ENCODE measurements at places on chromosomes 12 and 14. TPM values are rescaled to one million over a fixed set of nuclear protein-coding genes. Genes with fewer than 3 reads are reported as not detected.

- no peak overlapping the region for H3K4me3 ChIP-seq
- no peak overlapping the region for H3K27ac ChIP-seq
- H3K36me3 ChIP-seq: no peaks in the 10 kb centered on the region
- H3K27me3 ChIP-seq: peaks cover 98% of the 10 kb centered on the region
Measured at GRCh38 chr14:28772613-28773012, 6.0 kb downstream of the FOXG1 start.

DNA sequence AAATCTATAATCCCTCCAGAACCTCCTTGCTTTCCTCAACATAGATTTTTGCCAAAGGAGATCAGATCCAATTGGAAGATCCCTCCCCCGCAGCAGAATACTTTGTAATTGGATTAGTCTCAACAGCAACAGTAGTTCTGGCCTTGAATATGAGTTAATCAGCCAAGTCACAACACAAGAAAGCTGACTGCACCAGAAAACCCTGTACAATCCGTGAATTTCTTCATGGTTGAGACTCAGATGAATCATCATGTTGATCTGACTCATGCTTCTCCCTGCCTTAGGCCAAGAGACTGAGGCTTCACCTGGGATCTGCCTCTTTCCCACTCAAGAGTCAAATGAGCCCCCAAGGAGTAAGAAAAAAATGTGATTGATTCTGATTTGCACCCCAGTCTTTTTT is 3.0 kb upstream of the METTL17 start:
- H3K4me1 ChIP-seq: peaks cover 26% of the 10 kb centered on the region
- DNase-seq: no peak
- H3K36me3 ChIP-seq: peaks cover 6% of the 10 kb centered on the region
- H3K27ac ChIP-seq: no peak overlapping the region
- no peaks in the 10 kb centered on the region for H3K27me3 ChIP-seq

CMA1 gene
- total RNA-seq: 2.4 TPM

GRCh38 chr12:130158754-130159059 is 3.6 kb upstream of the FZD10 start:
- no peak overlapping the region for H3K27ac ChIP-seq
- DNase-seq: no peak
- peaks cover 19% of the 10 kb centered on the region for H3K4me1 ChIP-seq
- no peaks in the 10 kb centered on the region for H3K36me3 ChIP-seq

DNA sequence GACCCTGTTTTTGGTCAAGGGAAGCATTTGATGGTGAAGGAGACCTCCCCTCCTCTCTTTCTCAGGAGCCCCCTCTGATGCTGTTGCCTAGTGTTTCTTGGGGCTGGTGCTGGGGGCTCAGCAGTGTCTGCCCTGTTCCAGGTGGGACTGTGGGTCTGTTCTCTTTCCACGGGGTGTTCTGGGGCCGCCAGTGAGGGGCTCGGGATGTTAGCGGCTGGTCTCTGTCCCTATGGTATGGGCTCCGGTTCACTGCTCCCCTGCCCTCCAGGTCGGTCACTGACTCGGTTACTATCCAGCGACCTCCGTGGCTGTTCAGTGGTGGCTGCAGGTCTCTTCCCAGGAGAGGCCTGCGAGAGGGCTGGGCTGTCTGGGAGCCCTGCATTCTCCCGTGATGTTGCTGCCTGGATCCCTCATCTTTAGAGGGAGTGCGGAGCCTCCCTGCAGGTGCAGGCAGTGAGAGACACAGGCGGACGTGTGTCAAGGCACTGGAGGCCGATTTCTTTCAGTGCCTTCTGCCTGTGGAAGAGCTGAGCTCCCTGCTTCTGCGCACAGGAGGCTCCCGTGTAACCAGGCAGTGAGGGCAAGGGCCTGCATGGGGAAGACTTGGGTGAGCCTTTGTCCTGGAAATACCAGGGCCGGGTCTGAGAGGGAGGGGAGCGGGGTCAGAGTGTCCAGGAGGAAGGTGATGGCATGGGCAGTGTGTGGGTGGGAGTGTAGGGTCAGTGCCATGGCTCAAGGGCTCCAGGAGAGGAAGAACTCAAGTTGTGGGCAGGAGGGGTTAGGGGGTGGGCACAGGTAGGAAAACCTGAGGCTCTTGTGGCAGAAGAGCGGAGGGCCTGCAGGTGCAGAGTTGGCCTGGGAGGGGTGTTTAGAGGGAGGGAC is 362.6 kb downstream of the TMEM121 start:
- peak; percentile 12 for DNase-seq
- H3K27me3 ChIP-seq: no peaks in the 10 kb centered on the region
- no peak overlapping the region for H3K4me3 ChIP-seq
- no peaks in the 10 kb centered on the region for H3K36me3 ChIP-seq

DNA sequence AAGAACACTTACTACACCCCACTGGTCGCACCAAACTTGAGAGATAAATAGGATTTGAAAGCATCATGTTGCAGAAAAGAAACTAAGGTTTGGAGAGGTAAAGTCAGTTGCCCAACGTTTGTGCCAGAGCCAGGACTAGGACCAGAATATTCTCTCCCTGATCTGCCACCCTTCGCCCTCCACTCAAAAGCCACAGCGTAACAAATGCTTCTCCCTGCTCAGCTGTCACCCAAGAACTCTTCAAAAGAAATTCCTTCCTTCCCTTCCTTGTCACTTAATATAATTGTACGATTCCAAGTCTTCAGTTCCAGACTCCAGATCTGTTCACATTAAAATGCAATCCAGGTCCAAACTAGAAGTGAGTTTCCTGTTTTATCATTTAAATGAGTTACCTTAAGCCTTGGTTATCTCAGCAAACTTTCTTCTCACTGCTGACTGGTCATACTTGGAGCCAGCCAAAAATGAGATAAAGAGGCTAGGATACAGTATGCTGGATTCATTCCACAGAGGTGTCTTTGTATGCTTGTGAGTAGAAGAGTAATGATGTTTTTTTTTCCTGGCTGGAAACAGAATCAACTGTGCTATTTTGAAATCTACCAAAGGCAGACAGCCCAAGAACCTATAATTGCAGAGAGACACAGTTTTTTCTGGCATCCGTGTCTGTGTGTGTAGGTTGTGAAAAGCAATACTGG is 12.8 kb upstream of the PPFIBP1 start:
- H3K36me3 ChIP-seq: no peaks in the 10 kb centered on the region
- H3K4me1 ChIP-seq: peaks cover 7% of the 10 kb centered on the region
- H3K4me3 ChIP-seq: no peak overlapping the region
- no peak overlapping the region for H3K27ac ChIP-seq

SPTB gene
- total RNA-seq: 2.5 TPM

DNA sequence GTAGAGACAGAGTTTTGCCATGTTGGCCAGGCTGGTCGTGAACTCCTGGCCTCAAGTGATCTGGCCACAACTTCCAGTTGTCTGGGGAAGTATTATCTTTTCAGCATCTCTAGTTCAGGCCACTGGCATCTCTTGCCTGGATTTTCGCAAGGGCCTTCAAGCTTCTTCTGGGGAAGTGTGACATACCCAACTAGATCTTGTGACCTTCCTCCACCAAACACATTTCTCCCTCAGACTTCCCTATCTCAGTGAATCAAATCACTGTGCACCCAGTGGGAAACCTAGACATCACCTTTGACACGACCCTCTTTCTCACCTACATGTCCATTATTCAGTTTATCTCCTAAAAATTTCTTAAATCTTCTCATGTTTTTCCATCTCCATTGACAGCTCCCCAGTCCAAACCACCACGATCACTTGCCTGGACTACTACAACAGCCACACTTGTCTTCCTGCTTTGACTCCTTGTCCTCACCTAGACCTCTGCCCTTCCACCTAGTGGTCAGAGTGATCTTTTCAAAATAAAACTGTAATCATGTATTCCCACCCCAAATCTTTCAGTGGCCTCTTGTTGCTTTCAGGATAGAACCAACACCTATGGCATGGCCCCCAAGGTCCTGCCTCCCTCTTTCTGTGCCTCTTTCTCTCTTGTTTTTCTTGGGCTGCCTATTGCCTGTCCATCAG is 3.3 kb downstream of the EEF1AKMT3 start:
- no peak for DNase-seq
- H3K4me1 ChIP-seq: peaks cover 22% of the 10 kb centered on the region
- no peak overlapping the region for H3K27ac ChIP-seq
- H3K27me3 ChIP-seq: no peaks in the 10 kb centered on the region
- H3K36me3 ChIP-seq: peaks cover 10% of the 10 kb centered on the region

FOXN4 gene
- not detected for total RNA-seq

- H3K36me3 ChIP-seq: no peaks in the 10 kb centered on the region
- H3K27ac ChIP-seq: no peak overlapping the region
- H3K4me3 ChIP-seq: no peak overlapping the region
- no peaks in the 10 kb centered on the region for H3K4me1 ChIP-seq
- no peaks in the 10 kb centered on the region for H3K27me3 ChIP-seq
Measured at GRCh38 chr14:88069677-88070076, 64.7 kb downstream of the GPR65 start.

DNA sequence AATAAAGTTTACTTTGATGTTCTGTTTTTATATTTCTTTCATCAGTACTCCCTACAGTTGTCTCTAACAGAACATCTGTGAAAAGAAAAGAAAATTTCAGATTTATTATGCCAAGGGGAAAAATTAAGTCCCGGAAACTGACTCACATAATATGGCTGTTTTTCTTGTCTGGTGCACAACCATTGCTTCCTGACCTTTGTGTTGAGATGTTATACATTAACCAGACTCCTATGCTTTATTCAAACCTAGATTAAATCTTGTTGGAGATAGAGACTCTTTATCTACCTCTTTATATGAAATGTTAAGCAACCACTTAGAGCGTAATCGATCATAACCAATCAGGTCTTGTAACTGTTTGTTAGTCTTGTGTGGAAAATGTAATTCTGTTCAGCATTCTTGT is 37.6 kb upstream of the BICD1 start:
- DNase-seq: no peak
- H3K27me3 ChIP-seq: no peaks in the 10 kb centered on the region
- H3K27ac ChIP-seq: no peak overlapping the region
- H3K4me3 ChIP-seq: no peak overlapping the region

SOAT2 gene
- total RNA-seq: not detected

DNA sequence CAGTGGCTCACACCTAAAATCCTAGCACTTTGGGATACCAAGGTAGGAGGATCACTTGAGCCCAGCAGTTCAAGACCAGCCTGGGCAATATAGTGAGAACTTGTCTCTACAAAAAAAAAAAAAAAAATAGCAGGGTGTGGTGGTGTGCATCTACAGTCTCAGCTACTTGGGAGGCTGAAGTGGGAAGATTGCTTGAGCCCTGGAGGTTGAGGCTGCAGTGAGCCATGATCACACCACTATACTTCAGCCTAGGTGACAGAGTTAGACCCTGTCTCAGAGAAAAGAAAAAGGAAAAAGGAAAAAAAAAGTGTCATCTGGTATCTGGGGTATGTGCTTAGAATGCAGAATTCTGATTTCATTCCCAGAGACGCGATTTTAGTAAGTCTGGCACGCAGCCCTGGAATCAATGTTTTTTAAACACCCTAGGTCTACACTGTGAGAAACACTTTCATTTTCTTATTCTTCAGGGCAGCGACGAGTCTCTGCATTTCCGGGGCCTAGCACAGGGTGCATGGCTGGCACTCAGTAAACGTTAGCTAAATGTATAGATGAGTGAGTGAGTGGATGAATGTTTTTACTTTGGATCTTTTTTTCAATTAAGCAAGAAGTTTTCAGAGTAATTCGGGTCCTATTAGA is 243.8 kb upstream of the PWP1 start:
- no peaks in the 10 kb centered on the region for H3K36me3 ChIP-seq
- DNase-seq: no peak
- no peaks in the 10 kb centered on the region for H3K4me1 ChIP-seq
- H3K27me3 ChIP-seq: no peaks in the 10 kb centered on the region
- H3K27ac ChIP-seq: peak overlapping the region; percentile 24
- H3K4me3 ChIP-seq: peak overlapping the region; percentile 12

DNA sequence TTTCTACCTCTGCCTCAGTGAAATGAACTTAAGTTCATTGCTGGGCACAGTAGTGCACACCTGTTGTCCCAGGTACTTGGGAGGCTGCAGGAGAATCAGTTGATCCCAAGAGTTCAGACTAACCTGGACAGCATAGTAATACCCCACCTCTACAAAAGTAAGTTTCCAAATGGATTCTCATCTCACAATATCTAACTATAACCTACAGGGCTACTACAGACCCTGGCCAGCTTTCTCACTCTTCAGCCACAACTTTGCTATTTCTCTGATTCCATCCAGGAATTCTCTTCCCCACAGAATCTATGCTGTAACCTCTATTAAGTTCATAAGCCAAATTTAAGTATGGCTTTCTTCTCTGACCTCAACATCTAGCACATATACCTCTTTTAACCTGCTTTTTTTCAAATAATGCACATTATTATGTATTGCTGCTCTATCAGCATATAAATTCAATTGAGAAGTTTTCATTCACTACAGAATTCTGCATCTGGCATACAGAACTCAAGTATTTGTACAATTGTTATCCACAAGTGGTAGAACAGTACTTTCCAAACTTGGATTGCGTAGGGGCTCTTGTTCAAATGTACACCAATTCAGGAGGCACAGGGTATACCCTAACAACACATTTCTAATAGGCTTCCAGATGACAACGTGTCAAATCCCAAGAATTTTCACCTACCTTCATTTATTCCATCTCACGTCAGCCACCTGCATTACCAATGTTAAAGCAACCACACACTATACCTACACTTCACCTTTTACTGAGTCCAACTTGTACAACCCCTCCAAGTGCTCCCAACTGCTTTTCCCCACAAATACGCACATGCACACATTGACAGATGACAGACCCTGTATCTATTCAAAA is 3.8 kb downstream of the RPS29 start:
- H3K27me3 ChIP-seq: no peaks in the 10 kb centered on the region
- H3K4me3 ChIP-seq: no peak overlapping the region
- no peak for DNase-seq
- peaks cover 35% of the 10 kb centered on the region for H3K4me1 ChIP-seq

Data from lower lobe of right lung (tissue), 2 donors.